Right lobe of liver (tissue), 6 donors: ENCODE measurements at places on chromosomes 7 and 10. TPM values are rescaled to one million over a fixed set of nuclear protein-coding genes. Genes with fewer than 3 reads are reported as not detected.

DNA sequence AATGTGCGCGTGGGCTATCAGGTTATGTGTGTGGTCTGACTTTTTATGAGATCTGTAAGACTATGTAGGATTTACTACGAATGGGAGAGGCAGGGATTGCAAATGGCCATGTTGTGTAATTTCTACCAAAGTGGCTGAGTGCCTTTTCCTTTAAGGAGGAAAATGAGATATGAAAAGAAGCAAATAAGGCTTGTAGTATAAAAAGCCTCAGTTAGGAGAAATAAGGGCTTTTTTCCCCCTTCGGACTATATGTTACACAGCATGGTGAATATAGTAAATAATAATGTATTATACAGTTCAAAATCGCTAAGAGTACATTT, 447 bp upstream of the GPAM start:
- DNase-seq, result no peak

GRCh38 chr7:93544691-93545090, 29.8 kb downstream of the CALCR start:
- DNase-seq, result no peak

DNA sequence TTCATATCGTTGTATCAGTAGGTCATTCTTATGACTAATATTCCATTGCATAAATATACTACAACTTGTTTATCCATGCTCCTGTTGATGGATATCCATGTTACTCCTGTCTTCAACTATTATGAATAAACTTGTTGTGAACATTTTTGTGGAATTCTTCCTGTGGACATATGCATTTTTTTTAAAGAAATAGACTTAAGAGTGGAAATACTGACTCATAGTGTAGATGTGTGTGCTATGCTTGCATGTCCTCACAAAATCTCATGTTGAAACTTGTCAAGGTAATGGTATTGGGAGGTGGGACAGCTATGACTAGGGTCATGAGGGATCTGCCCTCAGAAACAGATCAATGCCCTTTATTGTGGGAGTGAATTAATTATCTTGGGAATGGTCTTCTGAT, 240.5 kb upstream of the PRSS58 start:
- no peak for DNase-seq

DNA sequence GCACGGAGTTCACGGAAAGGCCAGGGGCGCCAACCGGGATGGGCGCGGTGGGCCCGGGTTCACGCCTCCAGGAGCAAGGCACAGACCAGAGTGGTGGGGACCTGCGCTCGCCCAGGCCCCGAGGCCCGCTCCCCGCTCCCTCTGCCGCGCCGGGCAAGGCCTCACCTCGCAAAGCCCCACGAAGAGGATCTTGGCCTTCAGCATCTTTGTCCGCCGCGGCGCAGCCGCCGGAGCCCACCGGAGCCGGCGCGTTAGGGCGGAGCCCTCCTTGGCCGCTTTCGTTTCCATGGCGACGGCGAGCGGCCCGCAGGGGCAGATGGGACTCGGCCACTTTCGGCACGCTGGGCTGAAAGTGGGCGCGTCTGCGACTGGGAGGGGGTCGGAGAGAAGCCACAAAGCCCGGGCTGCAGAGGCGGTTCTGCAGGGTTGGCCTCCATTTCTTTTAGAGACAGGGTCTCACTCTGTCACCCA, 944.4 kb upstream of the ZNF722 start:
- no peak for DNase-seq

- no peak for DNase-seq
Observed at GRCh38 chr7:132333301-132333700, 243.0 kb downstream of the PLXNA4 start.

- DNase-seq, result peak; percentile 46
Observed at GRCh38 chr10:124997771-124998623, 56.1 kb downstream of the ZRANB1 start.

DNA sequence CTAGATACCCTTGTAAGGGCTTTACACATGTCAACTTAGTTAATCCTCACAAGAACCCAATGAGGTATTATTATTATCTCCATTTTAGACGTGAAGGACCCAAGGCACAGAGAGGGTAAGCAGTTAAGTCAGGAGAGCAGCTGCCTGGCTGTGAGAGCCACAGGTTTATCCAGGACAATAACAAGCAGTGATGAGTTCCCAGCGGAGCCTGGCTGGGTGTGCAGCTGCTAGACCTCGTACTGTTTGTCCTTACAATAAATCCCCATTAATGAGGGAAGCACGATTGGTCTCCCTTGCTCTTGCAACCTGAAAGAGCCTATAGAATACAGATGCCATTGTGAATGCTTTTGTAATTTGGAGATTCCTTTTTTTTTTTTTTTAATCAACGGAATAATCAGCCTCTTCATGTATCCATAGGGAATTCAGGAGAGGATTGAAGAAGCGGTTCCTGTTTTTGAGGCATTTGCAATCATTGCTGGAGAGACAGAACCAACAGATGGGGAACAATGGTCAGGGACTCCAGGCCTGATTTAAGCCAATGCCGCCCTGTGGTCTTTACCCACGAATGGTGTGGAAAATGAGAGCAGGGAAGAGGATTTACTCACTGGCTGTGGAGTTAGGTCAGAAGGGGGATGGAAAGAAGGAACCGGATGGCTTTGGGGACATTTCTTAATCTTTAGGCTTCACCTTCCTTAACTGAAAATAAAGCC, 12.3 kb upstream of the ASB4 start:
- DNase-seq, result no peak

GRCh38 chr10:50392426-50392825, 141.1 kb upstream of the ASAH2 start:
- DNase-seq, result no peak

GRCh38 chr7:158948376-158948775, 92.0 kb downstream of the DYNC2I1 start:
- no peak for DNase-seq

DNA sequence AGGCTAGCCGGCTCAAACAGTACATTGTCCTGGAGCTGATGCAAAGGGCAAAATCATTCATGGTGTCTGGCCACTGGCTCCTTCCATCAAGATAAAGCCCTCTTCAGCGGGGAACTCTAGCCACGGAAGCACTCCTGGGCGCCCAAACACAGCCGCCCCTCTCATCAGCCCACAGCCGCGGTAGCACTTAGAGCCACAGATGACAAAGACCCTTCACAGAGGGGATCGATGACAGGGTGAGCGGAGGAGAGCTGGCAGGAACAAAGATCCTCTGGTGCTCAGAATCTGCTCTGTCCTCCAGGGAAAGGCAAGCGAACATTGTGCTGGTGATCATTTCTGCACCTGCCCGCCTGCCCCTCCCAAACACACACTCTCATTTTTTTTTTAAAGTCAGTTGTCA, 222.2 kb upstream of the NRP1 start:
- no peak for DNase-seq

The GIMAP5 gene
- 9.8 TPM for total RNA-seq

The ZNRF2 gene
- total RNA-seq, result 24.0 TPM

The HSPB1 gene
- 216 TPM for total RNA-seq

The OR2A5 gene
- not detected for total RNA-seq

The ELOVL3 gene
- total RNA-seq, result not detected

The TDRD1 gene
- 0.15 TPM for total RNA-seq
